ENCODE measurements at places on chromosomes 7 and 10. TPM values are rescaled to one million over a fixed set of nuclear protein-coding genes. Genes with fewer than 3 reads are reported as not detected.

Gene OR2A1
- not detected for total RNA-seq

Gene GATA3
- 7.2 TPM for total RNA-seq

Gene C10orf105
- total RNA-seq, result not detected

Gene NOS3
- 3.1 TPM for total RNA-seq

Gene PCLO
- total RNA-seq, result 4.7 TPM

Gene FAM25A
- not detected for total RNA-seq

Gene DNAJC9
- 42.2 TPM for total RNA-seq

Gene GDF10
- not detected for total RNA-seq

Gene RASSF4
- total RNA-seq, result 72.0 TPM

Gene DIP2C
- 20.4 TPM for total RNA-seq

Gene DPP6
- 0.84 TPM for total RNA-seq

Gene TMEM184A
- total RNA-seq, result 5.8 TPM

Gene ZNF365
- 4.7 TPM for total RNA-seq

Gene CTAGE8
- 1.9 TPM for total RNA-seq

Gene SFTPD
- not detected for total RNA-seq

Gene TUBB8
- not detected for total RNA-seq

DNA sequence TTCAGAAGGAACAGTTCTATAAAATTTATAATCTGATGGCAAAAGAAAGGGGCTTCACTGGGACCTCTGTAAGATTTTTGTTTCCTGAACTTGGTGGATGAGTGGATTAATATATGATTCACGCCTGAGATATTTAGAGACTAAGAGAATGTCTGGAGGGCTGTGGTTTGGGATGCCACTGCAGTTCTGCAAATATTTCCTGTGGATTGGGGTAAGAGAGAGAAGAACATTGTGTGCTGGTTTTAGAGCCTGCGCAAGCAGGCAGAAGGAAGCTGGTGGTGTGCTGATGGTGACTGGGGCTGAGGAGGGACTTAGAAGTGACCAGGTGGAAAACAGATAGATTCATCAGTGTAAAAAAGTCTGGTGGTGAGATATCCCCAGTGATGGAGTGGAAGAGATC is 87.0 kb downstream of the SUGCT start:
- DNase-seq, result peak; percentile 89

GRCh38 chr7:148588168-148588567 is 2.4 kb upstream of the C7orf33 start:
- DNase-seq, result no peak

DNA sequence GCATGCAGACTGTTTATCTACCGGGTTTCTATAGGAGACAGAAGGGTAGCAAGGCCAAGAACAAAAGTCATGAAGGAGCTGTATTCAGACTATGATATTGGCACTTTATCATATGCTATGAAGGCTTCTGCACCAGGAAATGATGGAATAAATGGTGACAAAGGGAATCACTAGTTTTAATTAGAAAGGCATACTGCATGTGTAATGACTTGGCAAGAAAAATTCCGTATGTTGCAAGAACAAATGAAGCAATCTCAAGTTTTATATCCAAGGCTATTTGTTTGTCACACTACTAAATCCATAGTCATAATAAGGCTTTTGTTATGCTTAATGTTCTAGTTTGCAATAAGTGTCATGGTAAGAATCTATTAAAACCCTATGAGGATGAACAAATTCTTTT is 230.9 kb downstream of the ZEB1 start:
- no peak for DNase-seq

- peak; percentile 38 for DNase-seq
Measured at GRCh38 chr7:129664029-129665012, 52.8 kb downstream of the NRF1 start.

GRCh38 chr7:133983685-133984419 is 143.3 kb upstream of the LRGUK start:
- no peak for DNase-seq

GRCh38 chr7:108358553-108358952 is 97.7 kb downstream of the NRCAM start:
- DNase-seq, result peak; percentile 67

DNA sequence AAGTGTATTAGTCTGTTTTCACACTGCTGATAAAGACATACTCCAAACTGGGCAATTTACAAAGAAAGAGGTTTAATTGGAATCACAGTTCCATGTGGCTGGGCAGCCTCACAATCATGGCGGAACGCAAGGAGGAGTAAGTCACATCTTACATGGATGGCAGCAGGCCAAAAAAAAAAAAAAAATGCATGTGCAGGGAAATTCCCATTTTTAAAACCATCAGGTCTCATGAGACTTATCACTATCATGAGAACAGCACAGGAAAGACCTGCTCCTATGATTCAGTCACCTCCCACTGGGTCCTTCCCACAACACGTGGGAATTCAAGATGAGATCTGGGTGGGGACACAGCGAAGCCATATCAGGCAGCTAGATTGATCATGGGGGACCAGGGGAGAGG is 136.8 kb downstream of the EXOC4 start:
- DNase-seq, result no peak

GRCh38 chr10:132443605-132443982 is 46.6 kb downstream of the PWWP2B start:
- DNase-seq, result no peak

GRCh38 chr10:80172896-80173295 is 32.4 kb downstream of the ANXA11 start:
- DNase-seq, result no peak

DNA sequence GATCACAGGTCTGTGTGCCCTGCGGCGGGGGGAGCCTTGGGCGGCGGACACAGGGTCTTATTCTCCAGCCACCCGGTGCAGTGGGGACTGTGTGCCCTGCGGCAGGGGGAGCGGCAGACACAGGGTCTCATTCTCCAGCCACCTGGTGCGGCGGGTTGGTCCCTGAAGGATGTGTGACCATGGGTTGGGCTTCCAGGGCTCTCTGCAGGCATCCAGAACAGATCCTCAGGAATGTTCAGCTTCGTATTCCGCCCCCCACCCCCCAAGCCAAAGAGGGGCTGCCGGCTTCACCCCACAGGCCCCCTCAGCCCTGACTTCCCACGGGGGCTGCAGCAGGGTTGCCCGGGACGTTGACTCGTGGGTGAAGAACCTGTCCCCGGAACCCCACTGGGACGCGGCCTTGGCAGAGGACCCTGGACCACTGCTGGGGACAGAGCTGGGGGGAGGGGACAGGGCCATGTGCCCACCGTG is 154.5 kb upstream of the PPP2R2D start:
- DNase-seq, result no peak

- no peak for DNase-seq
Measured at GRCh38 chr7:67267914-67268313, 271.3 kb downstream of the TYW1 start.

GRCh38 chr7:22351329-22351692 is 5.6 kb downstream of the RAPGEF5 start:
- DNase-seq, result no peak

DNA sequence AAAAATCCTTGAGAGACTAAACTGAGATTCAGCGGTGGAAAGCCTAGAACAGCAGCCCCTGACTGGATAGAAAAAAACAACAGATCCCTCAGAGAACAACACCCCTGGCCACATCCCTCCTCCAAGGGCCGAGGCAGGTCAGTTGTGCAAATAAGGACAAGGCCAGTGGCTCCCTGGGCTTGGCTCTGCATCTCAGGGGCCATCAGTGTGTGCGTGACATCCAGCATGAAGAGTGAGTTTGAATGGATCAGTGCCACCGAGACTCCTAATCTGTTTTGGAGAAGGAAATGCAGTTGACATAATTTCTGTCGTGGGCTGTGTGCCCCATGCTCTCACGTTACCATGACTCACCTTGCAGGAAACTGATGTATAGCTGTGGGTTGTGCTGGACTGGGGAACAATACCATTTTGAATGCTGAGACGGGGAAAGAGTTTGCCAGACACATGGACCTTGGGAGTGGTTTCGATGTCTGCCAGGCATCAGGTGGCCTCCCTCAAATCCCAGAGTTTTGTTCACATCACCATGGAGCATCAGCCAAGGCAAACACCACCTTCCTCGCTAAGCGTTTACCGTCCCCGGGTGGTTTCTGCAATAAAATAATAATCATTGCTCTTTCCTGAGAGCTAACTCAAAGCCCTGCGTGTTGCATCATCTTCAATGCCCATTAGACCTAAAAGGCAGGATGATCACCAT is 153.2 kb upstream of the FZD8 start:
- no peak for DNase-seq

DNA sequence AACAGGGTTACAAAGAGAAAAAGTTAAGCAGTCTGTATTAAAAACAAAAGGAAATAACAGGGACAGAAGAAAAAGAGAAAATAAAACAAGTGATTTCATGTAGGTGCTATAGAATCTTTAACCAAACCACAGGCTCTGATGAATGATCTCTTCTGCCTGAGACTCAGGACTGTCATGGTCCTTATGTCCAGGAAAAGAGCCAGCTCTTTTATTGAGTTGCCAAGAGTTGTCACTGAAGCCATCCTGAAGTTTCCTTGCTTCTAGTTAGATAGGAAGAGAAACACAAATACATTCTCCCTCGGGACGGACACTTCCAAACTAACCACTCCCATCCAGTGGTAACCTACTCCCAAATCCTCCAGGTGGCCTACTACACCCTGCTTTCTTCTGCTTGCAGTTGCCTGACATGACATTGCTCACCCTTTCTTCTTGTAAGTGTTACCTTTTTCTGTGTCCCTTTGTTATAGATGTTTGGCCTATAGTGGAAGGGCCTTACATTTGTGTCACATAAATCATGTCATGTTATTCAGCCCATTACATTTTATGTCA is 346.7 kb downstream of the NRG3 start:
- no peak for DNase-seq

GRCh38 chr7:70060298-70061068 is 462.2 kb downstream of the AUTS2 start:
- no peak for DNase-seq

- no peak for DNase-seq
Measured at GRCh38 chr7:105614341-105614840, 33.1 kb upstream of the EFCAB10 start.

DNA sequence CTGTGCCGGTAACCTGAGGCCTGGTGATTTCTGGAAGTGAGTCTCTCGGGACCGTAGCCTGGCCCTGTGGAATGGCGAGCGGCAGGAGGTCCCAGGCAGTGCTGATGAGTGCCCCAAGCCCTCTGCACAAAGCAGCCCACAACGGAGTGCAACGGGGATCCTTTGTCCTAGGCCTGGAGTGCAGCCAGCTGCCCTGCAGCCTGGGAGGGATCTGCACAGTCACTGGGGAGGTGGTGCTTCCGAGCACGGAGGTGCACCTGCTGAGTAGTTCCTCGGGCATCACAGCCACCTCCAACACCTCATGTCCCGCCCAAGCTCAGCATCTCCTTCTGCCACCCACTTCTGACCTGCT is 162.8 kb upstream of the ZMIZ1 start:
- DNase-seq, result no peak

DNA sequence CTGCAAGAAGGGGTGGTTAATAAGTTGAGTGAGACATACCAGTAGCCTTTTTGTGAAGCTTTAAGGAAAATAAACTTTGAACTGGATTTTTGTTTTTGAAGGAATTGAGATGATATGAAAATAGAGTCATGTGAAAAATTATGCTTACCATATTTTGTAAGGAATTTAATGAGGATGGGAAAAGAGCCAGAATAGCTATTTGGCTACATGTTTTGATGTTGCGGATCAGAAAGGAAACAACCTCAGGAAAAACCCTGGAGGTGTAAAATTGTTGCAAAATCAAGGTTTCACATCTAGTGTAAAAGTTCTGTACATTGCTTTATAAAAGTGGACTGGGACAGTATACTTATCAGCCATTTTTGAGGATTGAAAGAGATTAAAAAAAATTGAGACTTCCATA is 15.0 kb downstream of the TBC1D12 start:
- DNase-seq, result no peak

GRCh38 chr10:20406281-20407104 is 490.6 kb downstream of the NEBL start:
- DNase-seq, result no peak

- DNase-seq, result no peak
Measured at GRCh38 chr7:142511801-142512200, 237.5 kb upstream of the PRSS1 start.

- DNase-seq, result no peak
Measured at GRCh38 chr7:152661479-152661878, 14.5 kb downstream of the XRCC2 start.

- DNase-seq, result no peak
Measured at GRCh38 chr10:74967911-74968666, 141.7 kb downstream of the KAT6B start.

DNA sequence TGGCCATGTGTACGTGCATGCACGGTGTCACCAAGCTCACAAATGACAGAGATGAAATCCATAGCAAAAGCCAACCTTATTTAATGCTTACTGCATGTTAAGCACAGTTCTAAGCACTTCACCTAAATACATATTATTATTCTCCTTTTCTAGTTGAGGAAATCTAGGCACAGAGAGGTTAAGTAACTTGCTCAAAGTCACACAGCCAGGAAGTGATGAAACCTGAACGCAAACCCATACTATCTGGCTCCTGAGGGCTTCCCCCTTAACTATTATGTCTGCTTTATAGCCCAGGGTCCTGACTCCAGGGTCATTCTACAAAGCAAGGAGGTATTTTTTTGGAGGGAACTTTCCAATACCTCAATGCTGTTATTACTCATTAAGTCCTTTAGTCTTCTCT is 61.7 kb downstream of the GAD2 start:
- no peak for DNase-seq

- no peak for DNase-seq
Measured at GRCh38 chr10:118054383-118054782, 7.6 kb upstream of the RAB11FIP2 start.

GRCh38 chr10:61049386-61049785 is 105.4 kb upstream of the RHOBTB1 start:
- DNase-seq, result no peak

- DNase-seq, result no peak
Measured at GRCh38 chr10:132257271-132257670, 50.5 kb downstream of the STK32C start.

- DNase-seq, result no peak
Measured at GRCh38 chr7:77368974-77369373, 47.2 kb downstream of the GSAP start.

GRCh38 chr10:133098426-133099124 is 10.9 kb downstream of the ADGRA1 start:
- no peak for DNase-seq

GRCh38 chr10:113497198-113497597 is 55.7 kb upstream of the HABP2 start:
- DNase-seq, result no peak
